ENCODE measurements at places on chromosomes 1 and 21. TPM values are rescaled to one million over a fixed set of nuclear protein-coding genes. Genes with fewer than 3 reads are reported as not detected.

The KANK4 gene
- polyA plus RNA-seq = 8.4 TPM

The CXADR gene
- polyA plus RNA-seq = 5.2 TPM

The DHRS3 gene
- polyA plus RNA-seq = 12.3 TPM

The MRPS21 gene
- 35.6 TPM for polyA plus RNA-seq

The APCS gene
- polyA plus RNA-seq = not detected

The PTGS2 gene
- polyA plus RNA-seq = 2.3 TPM

The DNAI4 gene
- polyA plus RNA-seq = 3.8 TPM

The DTL gene
- polyA plus RNA-seq = 16.2 TPM

The LIN9 gene
- 9.1 TPM for polyA plus RNA-seq

The ATP1A4 gene
- 2.8 TPM for polyA plus RNA-seq

The KIRREL1 gene
- polyA plus RNA-seq = 22.3 TPM

The SLC2A5 gene
- 4.9 TPM for polyA plus RNA-seq

The AGBL4 gene
- 0.21 TPM for polyA plus RNA-seq

The KRTAP13-2 gene
- not detected for polyA plus RNA-seq

The NFASC gene
- polyA plus RNA-seq = 1.5 TPM

The C1orf94 gene
- not detected for polyA plus RNA-seq

The LCE1F gene
- polyA plus RNA-seq = not detected

The SETDB1 gene
- 72.2 TPM for polyA plus RNA-seq

The AHCYL1 gene
- 68.3 TPM for polyA plus RNA-seq

The CENPF gene
- 40.4 TPM for polyA plus RNA-seq

The REG4 gene
- polyA plus RNA-seq = not detected

The SERPINC1 gene
- not detected for polyA plus RNA-seq

The SF3B4 gene
- 64.6 TPM for polyA plus RNA-seq

The MTARC1 gene
- polyA plus RNA-seq = 8.6 TPM

The DLGAP3 gene
- polyA plus RNA-seq = 0.16 TPM

The AGO4 gene
- polyA plus RNA-seq = 22.0 TPM

The ZNF648 gene
- polyA plus RNA-seq = not detected

The KCNK1 gene
- 3.6 TPM for polyA plus RNA-seq

The ABCD3 gene
- 21.6 TPM for polyA plus RNA-seq

The SPATA6 gene
- polyA plus RNA-seq = 12.2 TPM

The SELL gene
- polyA plus RNA-seq = 2.3 TPM

The LDLRAD1 gene
- not detected for polyA plus RNA-seq

The FCRL5 gene
- polyA plus RNA-seq = 0.15 TPM

The SIKE1 gene
- polyA plus RNA-seq = 24.1 TPM

The GPR25 gene
- polyA plus RNA-seq = not detected

The ADCY10 gene
- 0.04 TPM for polyA plus RNA-seq

The OR2L2 gene
- polyA plus RNA-seq = not detected

The CA14 gene
- polyA plus RNA-seq = 6.5 TPM

The OR2G3 gene
- polyA plus RNA-seq = not detected

The HSD3B1 gene
- polyA plus RNA-seq = 0.34 TPM

The KRTAP11-1 gene
- polyA plus RNA-seq = not detected

The RORC gene
- polyA plus RNA-seq = 2.7 TPM

The MUTYH gene
- 15.2 TPM for polyA plus RNA-seq

The SDHC gene
- 146 TPM for polyA plus RNA-seq

The DNAJC28 gene
- polyA plus RNA-seq = 2.3 TPM

The CNIH3 gene
- polyA plus RNA-seq = 3.5 TPM

The ST6GALNAC5 gene
- 3.3 TPM for polyA plus RNA-seq

The ATP5IF1 gene
- polyA plus RNA-seq = 80.3 TPM

The DCST1 gene
- not detected for polyA plus RNA-seq

Measured in muscle of arm (tissue), 14 donors.